ENCODE measurements at places on chromosomes 2 and 18.

DNA sequence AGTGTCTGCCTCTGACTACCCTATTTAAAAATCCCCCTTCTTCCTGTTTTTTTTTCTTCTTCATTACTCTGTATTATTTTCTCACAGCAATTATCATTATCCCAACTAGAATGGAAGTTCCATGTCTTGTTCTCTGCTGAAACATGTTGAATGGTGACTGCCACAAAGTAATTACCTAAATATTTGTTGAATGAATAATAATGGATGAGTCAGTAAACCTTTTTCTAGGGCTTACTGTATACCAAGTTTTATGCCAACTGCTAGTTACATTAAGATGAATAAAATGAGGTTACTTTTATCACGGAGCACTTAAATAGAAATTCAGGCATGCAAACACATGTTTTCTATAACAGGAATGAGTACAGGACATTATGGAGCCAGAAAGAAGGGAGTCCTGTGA, 490.6 kb downstream of the THSD7B start:
- DNase-seq: no peak

GRCh38 chr18:77884454-77884853, 634.8 kb downstream of the GALR1 start:
- no peak for DNase-seq

- DNase-seq: peak; percentile 38
Measured at GRCh38 chr2:174395969-174396630, 570 bp downstream of the SCRN3 start.

DNA sequence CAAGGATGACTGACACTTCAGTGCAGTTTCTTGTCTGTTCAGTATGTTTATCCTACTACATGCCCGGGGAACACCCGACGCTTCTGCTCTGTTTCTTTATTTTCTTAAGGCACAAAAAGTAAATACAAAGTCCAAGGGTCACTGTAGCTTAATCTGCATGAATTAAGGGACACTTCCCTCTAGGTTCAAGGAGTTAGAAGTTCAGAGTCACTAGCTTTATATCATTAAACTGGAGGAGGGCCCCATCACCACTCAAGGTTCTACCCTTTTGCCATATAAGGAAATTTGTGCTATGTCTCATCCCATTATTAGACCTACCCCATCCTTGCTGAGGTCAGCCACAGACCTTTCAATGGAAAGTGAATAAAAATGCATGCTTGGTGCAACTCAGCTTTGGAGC, 27.6 kb upstream of the RMDN2 start:
- no peak for DNase-seq

DNA sequence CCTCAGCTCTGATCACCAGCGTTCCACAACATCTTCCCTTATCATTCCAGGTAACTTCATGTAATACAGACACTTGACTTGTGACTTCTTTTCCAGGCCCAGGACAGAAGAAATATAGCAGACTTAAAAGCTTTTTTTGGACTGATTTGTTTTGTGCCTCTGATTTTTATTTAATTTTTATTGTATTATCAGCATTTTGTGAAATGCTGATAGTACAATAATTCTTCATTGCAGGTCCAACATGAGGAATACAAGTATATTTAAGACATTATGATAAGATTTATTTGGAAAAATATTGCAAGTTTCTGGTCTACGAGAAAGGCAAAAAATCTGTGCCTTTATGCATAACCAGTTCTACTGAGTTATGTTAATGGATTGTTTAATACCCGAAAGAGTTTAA, 94.5 kb upstream of the THUMPD2 start:
- no peak for DNase-seq

GRCh38 chr2:37456479-37456878, 112.0 kb downstream of the QPCT start:
- DNase-seq: no peak

GRCh38 chr2:18200771-18201170, 322.3 kb downstream of the KCNS3 start:
- DNase-seq: no peak

GRCh38 chr2:167787021-167787420, 460.4 kb downstream of the STK39 start:
- DNase-seq: no peak

DNA sequence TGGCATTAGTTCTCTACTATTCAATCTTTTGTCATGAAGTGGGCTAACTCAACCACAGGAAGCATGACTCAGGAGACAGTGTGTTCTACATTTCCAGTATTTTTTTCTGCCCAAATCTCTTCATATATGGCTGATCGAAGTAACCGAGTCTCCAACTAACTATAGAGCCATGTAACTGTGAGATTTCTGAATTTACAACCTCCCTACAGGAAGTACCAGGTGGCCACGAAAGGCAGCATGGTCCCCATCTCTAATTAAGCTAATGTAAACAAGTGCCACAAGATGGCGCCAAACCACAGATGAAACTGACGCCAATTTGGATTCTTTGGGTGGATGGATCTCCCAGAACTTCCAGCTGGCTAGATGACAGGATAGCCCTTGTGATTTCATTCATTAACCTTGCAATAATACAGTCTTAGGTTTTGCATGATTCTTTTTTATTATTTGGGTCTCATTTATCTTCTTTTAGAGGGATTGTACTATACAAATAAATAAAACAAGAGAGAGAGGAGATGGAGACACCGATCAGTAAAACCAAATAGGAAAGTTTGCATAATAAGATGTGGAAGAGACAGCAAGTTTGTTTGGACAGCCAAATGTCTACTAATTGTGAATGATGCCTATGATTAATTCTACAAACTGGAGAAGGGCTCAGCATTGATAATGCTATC, 18.3 kb upstream of the ARHGAP15 start:
- peak; percentile 64 for DNase-seq

- DNase-seq: no peak
Measured at GRCh38 chr2:201233812-201234662, 26.3 kb upstream of the CASP8 start.

DNA sequence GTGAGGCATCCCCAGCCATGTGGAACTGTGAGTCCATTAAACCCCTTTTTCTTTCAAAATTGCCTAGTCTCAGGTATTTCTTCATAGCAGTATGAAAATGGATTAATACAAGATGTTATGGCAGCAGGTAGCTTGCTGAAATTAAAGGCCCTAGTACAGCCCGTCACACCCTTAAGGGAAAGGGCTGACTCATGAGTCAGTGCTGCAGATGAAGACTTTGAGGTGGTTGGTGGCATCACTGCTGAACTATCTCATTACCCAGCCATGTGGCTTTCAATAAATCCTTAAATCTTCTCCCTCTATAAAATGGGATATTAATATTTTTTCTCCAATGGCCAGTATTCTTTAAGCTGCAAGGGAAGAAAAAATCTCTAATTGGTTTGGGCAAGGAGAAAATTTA, 226.1 kb upstream of the CCDC68 start:
- DNase-seq: no peak

DNA sequence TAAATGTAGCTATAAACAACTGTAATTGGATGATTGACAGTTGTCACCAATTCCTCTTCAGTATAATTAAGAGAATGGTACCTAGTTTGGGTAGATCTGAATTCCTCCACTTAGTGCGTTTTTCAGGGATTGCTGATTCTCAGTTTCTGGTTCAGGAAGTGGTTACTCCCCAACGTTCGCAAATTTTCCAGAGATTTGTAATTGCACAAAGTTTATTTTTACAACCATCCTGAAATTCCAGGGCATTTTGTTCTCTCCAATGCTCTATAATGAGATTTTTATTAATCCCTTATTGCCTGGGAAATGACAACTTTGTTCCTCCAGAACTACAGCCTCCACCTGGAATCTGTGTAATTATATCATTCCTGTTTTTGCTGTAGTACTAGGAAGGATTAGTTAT, 710.6 kb upstream of the ZEB2 start:
- no peak for DNase-seq

- DNase-seq: no peak
Measured at GRCh38 chr2:12663306-12664037, 53.3 kb upstream of the TRIB2 start.

DNA sequence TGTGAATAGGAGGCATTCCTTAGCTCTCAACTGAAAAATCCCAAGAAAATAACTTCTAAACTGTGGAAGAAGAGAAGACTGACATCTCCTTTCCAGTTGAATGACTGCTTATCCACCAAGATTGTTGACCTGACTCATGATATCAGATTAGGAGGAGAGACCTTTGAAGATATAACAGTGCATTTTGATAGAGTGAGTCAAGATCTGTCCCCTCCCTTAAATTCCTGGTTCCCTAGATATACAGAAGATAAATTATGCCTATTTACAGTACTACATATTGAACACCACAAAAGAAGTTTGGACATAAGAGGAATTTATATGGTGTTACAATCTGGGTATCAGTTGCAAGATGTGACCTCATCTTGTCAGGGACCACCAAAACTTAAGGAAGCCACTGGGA, 285.3 kb upstream of the ZSWIM2 start:
- DNase-seq: no peak

- no peak for DNase-seq
Measured at GRCh38 chr18:78525366-78526111, 454.1 kb upstream of the SALL3 start.

DNA sequence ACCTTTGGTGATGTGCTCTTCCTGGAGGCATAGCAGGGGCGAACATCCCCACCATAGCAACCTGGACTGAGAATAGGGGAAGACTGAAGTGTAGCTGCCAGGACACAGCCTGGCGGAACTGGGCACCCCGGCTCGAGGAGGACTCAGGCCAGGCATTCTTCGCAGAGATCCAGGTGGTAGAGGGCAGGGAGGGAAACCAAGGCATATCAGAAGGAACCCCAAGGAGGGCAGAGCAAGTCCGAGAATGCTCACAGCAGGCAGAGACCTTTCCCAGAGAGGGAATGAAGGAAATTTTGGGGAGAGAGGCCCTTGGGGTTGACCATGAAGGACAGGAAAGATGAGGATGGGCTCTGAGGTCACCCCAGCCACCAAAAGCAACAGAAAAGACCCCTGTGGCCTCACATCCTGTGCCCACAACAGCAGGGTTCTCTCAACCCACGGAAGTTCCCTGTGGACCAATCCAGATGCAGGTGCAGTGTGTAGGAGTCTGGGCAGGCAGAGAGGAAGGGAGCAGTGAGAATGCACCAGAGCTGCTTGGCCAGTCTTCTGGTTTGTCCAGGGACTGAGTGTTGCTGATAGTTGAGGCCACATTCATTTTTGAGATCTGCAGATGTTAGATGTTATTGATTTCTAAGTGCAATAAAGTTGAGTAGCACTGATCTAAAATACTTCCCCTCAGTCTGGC, 136.9 kb downstream of the PXDN start:
- no peak for DNase-seq
